ENCODE measurements at places on chromosomes 11 and 22.

DNA sequence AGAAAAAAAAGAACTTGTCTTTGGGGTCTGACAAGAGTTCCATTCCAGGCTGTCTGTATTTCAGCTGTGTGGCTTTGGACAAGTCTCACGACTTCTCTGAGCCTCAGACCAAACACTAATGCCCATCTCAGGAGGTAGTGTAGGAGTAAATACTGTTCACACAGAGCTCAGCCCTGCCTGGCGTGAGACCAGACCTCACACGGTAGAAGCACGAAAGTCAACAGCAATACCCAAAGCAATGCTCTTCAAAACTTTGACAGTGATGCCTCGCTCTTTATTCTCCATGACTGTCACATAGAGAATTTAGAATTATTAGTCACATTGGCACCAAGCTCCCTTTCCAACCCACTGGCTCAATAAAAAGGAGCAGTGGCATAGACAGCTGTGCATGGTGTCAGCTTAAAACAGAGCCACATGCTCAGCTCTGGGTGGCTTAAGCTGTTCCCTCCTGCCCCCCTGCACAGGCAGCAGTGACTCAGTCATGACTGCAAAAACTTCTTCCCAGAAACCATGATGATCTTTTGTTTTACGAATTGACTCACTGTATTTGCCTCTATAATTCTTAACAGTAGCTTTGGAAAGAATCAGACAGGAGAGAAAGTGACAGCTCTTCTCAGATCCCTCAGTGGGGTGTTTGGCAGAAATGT, 74.0 kb upstream of the PHF21B start:
- DNase-seq = peak; percentile 81

DNA sequence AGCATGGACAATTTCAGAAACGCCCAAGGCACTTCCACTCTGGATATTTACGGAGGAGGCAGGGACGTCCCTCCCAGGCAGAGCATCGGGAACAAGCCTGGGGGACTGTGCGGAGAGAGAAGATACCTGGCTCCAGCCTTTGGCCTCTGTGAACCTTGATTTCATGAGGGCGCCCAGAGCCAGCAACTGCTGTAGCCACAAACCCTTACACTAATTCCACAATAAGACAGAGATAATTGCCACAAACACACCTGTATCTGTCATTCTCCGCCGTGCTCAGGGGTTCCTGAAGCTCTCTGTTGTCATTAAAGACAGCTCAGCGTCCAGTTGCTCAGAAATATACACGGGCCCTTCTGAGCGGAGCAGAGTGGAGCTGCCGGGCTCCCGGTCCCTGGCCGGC, 1292.1 kb downstream of the TBC1D22A start:
- no peak for DNase-seq

GRCh38 chr11:47234669-47235100, 13.9 kb downstream of the ACP2 start:
- DNase-seq = peak; percentile 40

GRCh38 chr11:113015098-113015455, 53.9 kb downstream of the NCAM1 start:
- DNase-seq = no peak

- DNase-seq = no peak
Observed at GRCh38 chr22:33640900-33641299, 279.4 kb downstream of the LARGE1 start.

GRCh38 chr11:112623057-112623456, 338.2 kb upstream of the NCAM1 start:
- no peak for DNase-seq

- peak; percentile 72 for DNase-seq
Observed at GRCh38 chr11:33622186-33622585, 78.4 kb downstream of the C11orf91 start.

DNA sequence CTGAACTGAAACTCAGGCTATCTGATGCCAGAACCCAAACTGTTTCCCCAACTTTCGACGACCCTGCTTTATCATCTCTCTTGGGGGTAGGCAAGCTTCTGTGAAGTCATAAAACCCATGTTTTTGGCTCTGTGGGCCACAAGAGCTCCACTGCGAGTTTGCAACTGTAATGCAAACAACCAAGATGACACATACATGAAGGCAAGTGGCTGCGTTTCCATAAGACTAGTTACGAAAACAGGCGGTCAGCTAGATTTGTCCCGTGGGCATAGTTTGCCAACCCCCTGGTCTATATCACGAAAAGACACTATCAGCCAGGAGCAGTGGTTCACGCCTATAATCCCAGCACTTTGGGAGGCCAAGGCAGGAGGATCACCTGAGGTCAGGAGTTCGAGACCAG, 37.5 kb downstream of the TPST2 start:
- DNase-seq = peak; percentile 36

DNA sequence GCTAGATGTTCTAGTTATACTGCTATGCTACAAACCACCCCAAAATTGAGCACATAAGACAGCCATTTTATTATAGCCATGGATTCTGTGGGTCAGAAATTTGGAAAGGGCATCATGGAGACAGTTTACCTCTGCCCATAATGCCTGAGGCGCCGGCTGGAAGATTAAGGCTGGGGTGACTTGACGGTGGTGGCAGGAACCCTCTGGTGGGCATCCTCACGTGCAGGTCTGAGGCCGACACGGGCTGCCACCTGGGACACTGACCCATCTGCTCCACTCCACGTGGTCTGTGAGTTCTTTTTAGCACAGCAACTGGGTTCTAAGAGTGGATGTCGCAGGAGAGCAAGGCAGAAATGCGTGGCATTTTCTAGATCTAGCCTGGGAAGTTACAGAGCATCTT, 40.0 kb upstream of the PRDM11 start:
- no peak for DNase-seq

GRCh38 chr11:73465871-73466270, 89.7 kb downstream of the RELT start:
- DNase-seq = peak; percentile 3

- DNase-seq = no peak
Observed at GRCh38 chr11:59842316-59842715, 3.0 kb downstream of the CBLIF start.

GRCh38 chr11:78921509-78921908, 346.8 kb upstream of the NARS2 start:
- no peak for DNase-seq

DNA sequence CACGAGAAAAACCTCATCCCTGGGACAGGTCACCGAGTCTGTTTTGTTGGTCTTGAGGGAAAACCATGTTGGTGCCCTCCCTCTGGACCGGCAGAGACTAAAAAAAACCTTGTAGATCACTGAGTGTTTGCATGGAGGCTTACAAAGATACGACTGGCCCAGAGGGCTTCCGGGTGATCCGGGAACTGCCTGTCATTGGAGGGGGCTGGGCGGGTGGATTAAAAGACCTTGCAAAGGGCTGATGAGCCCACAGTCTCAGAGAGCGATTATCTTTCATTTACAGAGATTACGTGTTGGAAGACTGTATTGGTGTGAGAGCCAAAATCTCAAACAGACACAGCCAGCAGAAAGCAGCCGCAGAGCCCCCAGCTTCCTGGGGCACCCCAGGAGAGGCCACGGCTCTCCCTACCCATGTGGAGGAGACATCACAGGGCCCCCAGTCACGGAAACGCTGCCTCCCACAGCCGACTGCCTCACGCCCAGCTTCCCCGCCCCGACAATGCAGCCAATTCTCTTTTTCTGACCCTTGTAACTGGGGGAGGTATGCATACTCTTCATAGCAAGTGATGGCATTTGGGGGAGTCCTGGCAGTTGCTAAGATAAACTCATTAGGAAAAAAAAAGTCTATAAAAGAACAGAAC, 426.4 kb downstream of the CTTN start:
- DNase-seq = no peak

DNA sequence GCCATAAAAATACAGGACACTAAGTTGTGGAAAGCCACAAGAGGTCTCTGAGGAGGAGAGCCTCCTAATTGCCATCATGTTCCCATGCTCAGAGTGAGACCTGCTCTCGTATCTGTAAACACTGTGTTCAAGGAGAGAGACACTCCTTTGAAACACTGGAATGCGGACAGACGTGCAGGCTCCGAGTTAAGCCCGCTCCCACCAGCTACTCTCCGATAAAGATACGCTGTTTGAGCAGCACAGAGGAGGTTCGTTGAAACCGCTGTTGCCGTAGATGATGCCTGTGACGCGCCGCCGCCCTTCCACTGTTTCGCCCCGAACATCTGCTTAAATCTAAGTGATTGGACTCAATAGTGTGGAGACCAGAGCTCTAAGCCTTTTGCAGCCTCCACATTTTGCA, 25.1 kb downstream of the NUP50 start:
- no peak for DNase-seq

DNA sequence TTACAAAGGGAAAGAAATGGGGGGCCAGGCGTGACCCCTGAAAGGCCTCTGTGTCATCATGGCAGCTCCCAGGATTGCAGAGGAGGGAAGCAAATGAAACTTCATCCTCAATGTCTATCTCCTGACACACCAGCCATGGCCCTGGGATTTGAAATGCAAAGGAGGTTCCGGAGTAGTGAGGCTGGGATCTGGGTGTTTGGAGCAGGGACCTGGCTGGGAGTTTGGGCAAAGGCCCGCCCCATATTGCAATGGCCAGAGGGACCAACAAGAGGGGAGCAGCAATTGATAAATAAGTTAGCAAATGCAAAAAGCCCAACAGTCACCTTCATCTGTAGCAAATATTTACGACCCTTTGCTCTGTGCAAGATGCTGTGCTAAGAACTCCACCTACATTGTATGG, 77.7 kb upstream of the CCND1 start:
- no peak for DNase-seq

DNA sequence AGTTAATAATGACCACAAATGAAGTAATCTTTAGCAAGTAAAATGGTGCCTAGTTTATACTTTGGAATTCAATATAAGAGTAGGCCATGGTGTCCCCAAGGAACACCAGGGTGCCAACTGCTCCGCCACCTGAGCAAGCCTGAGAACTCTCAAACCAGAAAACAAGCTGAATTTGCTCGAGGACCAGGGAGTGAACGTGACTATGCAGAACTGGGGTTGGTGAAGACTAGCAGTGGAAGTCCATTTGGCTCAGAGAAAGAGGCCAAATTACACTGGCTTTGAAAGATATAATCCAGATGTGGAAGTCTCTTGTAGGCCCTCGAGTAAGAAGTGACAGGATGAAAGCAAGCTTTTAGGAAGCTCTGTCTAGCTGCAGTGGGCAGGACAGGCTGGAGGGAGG, 8.7 kb upstream of the SMIM35 start:
- DNase-seq = no peak

DNA sequence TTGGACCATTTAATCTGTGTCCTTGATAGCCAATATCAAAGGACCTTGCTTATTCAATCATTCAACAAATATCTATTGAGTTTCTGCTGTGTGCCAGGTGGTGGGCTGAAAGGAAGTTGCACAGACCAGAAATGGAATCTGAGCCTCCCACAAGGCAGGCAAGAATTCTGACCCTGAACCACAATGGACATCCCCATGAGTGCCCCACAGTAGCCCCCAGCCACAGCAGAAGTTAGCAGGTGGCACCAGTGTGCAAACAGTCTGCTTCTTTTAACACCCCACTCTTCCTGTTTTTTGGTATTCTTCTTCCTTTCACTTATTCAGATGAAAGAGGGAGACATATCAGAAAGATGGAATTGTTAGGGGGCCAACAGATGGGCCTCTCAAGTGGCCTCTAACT, 12.2 kb upstream of the SERPING1 start:
- DNase-seq = no peak

DNA sequence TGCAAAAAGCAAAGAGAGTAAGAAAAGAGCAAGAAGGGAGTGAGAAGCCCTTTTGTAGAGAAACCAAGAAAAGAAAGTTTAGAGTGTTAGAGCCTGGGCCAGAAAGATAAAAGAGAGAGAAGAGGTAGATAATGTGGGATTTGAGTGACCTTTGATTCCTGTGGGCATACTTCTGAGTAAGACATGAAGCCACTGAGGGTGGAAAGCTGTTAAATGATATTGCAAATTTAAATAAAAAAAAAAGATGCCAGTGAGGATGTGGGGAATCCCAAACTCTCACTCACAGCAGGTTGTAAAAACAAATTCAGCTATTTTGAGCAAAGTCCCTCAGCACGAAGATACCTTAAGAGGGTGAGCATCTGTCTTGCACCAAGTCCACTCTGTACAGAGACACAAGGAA, 59.4 kb upstream of the TOP3B start:
- no peak for DNase-seq

DNA sequence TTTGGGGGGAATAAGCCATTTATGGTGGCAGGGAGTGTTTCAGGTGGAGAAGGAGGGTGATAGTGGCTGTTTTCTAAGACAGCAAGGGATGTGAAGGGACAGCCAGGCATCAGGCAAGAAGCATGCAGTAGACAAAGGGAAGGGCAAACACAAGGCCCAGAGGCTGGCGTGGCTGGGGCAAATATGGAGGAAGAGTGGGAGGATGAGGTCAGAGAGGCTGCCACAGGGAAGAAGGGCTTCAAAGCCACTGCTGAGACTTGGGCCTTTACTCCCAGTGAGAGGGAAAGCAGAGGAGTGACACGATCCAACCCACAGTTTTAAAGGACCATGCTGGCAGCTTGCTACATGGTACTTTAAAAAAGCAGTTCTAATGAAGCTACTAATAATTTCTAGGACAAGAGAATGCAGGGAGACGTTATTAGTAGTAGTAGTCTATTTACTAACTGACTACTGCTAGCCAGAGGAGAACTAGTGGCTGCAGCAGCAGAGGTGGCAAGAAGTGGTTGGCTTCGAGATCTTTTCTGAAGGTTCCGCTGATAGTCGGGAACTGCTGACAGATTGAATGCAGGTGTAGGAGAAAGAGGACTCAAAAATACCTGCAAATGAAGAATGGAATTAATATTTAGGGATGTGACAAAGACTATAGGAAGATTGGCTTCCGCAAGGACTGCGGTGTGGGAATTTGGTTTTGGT, 13.7 kb downstream of the KMT5B start:
- no peak for DNase-seq

GRCh38 chr11:117905524-117905923, 23.7 kb downstream of the TMPRSS13 start:
- no peak for DNase-seq

DNA sequence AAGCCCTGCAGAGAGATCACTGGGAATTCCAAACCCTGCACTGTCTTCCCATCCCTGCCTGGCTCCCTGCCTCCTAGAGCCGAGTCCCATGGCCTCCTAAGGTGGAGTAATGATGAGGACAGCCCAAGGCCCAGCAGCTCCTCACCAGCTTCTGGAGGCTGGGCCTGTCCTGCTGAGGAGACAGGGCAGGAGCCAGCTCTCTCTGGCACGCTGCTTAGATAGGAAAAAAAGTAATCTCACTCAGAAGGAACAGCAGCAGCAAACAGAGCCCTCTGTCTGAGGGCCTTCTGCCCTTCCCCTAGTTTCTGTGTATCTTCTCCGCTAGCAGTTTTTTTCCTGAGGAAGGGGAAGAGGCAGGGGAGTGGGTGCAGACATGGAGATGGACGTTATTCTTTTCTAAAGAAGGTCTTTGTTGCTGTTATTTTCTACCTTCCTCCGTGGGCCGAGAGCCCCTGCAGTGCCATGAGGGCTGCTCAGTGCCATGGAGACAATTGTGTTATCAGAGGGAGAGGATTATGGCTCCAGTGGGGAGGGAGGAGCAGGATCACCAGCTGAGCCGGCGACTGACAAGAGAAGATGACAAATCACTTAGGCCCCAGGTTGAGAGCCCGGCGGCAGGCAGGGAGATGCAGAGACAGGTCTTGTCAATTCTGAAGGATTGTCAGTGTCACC, 315.3 kb downstream of the BUD13 start:
- DNase-seq = no peak

GRCh38 chr11:70397983-70398833, at the start of gene CTTN:
Gene CTTN (plus strand): TSS chr11:70398529. CDS start chr11:70407298, 8,769 bp downstream.
- peak; percentile 87 for DNase-seq

All from fibroblast of skin of abdomen (primary cell).